ENCODE measurements at places on chromosomes 5 and 9. TPM values are rescaled to one million over a fixed set of nuclear protein-coding genes. Genes with fewer than 3 reads are reported as not detected.

GRCh38 chr5:72394688-72395087 lies 74.5 kb downstream of the PTCD2 start:
- H3K4me1 ChIP-seq = peaks cover 3% of the 10 kb centered on the region
- H3K27ac ChIP-seq = no peak overlapping the region
- H3K4me3 ChIP-seq = no peak overlapping the region

- H3K36me3 ChIP-seq = no peaks in the 10 kb centered on the region
- H3K4me3 ChIP-seq = no peak overlapping the region
- no peak for DNase-seq
- no peaks in the 10 kb centered on the region for H3K4me1 ChIP-seq
- H3K27me3 ChIP-seq = peaks cover 13% of the 10 kb centered on the region
Observed at GRCh38 chr9:36764364-36765076, 191.8 kb downstream of the MELK start.

DNA sequence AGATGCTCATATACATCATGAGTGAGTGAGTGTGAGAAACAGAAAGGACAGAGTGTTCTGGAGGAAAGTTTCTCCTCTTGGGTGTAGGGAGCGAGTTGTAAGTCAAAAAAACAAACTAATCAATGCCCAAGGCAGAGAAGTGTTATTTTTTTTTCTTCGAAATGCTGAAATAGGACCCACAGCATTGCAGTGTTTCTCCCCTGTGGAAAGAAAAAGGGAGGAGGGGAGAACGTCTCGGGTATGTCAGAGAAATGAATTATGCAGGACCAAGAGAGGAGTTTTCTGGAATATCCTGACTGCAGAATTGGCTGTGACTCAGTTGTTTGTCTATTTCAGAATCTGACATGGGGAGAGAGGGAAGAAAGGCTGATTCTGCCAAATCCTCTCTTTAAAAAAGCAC lies 337.9 kb upstream of the RFX3 start:
- no peak overlapping the region for H3K27ac ChIP-seq
- no peaks in the 10 kb centered on the region for H3K36me3 ChIP-seq

GRCh38 chr5:36079200-36079781 lies 12.6 kb upstream of the UGT3A2 start:
- DNase-seq = peak; percentile 44
- no peaks in the 10 kb centered on the region for H3K36me3 ChIP-seq
- H3K27ac ChIP-seq = no peak overlapping the region
- no peak overlapping the region for H3K4me3 ChIP-seq
- H3K4me1 ChIP-seq = no peaks in the 10 kb centered on the region

- H3K4me3 ChIP-seq = no peak overlapping the region
- H3K27ac ChIP-seq = no peak overlapping the region
- H3K36me3 ChIP-seq = no peaks in the 10 kb centered on the region
- H3K4me1 ChIP-seq = peaks cover 6% of the 10 kb centered on the region
- H3K27me3 ChIP-seq = peaks cover 2% of the 10 kb centered on the region
Observed at GRCh38 chr9:121857928-121858327, 206.5 kb downstream of the DAB2IP start.

DNA sequence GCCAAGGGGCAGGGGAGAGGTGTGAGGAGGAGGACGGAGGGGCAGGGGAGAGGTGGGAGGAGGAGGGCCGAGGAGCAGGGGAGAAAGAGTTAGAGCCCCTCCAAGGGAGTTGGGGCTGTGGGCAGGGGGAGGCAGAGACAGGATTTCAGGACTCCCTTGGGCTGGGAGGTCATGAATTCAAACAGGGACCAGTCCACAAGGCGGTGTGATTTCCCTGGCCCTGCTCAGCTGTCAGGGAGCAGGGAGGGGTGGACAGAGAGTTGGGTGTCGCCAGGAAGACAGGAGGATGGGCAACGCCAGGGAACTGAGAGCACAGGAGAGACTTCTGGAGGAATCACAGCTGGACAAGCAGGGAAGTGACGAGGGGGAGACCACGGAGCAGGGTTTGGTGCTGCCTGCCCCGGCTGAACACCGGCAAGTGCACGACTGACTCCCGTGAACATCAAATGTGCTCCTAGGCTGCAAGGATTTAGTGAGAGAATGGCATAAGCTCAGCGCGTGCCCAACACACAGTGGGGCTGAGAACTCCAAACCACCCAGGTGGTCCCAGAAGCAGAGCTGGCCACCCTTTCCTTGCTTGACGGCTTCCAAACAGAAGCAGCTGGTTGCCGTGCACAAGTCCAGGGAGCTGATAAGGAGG lies 17.8 kb upstream of the OLFM1 start:
- no peak overlapping the region for H3K4me3 ChIP-seq
- no peak overlapping the region for H3K27ac ChIP-seq
- no peaks in the 10 kb centered on the region for H3K4me1 ChIP-seq
- DNase-seq = no peak

Gene CXCL14
- polyA plus RNA-seq = not detected

Gene WHRN
- 2.8 TPM for polyA plus RNA-seq

Gene SLC24A2
- polyA plus RNA-seq = not detected

Gene RGS7BP
- not detected for polyA plus RNA-seq

Gene TMEM215
- not detected for polyA plus RNA-seq
